T-cell (primary cell): ENCODE measurements at places on chromosomes 7 and 10. TPM values are rescaled to one million over a fixed set of nuclear protein-coding genes. Genes with fewer than 3 reads are reported as not detected.

RBM33 gene
- 180 TPM for total RNA-seq

DNA sequence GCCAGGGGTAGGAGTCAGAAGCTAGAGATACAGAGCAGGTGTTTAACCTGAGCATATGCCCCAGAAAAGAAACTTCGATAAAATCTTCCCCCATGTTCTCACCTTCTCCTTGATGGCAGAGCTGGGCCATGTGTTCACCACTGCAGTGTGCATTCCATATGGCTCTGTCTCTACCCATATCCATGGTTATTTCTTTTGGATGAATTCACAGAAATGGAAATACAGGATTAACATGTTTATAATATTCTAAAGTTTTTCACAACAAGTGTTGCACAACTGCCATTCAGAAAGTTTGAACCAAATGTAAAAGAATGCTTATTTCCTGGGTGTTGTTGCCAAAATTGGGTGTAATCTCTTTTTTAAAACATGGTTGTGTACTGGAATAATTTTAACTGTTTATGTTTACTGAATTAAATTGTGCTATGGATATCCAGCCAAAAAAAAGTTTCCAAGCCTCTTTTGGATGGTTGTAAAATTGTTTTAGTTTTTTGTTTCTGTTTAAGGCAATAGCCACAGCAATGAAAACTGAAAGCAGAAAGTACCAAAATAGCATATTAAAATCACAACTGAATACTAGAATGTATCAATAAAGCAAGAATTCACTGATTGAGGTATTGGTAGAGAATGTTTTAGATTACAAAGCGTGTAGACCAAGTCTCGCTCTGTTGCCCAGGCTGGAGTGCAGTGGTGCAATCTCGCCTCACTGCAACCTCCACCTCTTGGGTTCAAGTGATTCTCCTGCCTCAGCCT, 19.9 kb upstream of the CCNY start:
- DNase-seq: no peak

DNA sequence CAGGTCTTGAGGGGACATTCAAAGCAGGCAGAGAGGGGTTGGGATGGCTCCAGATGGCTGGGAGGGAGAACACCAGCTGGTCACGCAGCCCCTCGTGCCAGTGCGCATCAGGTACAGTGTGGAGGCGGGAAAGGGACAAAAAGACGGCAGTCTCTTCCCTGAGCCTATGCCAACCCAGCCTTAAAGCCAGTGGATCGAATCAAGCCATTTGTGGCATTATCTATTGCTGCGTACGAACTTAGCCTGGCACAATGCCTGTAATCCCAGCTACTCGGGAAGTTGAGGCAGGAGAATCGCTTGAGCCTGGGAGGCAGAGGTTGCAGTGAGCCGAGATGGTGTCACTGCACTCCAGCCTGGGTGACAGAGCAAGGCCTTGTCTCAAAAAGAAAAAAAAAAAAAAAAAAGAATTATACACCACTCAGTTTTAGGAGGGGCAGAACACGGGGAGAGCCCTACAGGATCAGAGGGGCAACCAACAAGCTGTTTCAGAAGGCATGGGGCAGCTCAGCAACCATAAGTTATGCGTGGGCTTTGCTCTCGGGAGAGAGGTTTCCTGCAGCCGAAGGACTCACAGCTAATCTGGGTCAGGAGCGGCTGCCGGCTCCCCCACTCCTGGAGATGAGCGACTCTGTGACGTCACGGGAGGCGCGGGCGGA, 356 bp upstream of the NDUFB2 start:
- no peak for DNase-seq

PRSS2 gene
- total RNA-seq: not detected

DNA sequence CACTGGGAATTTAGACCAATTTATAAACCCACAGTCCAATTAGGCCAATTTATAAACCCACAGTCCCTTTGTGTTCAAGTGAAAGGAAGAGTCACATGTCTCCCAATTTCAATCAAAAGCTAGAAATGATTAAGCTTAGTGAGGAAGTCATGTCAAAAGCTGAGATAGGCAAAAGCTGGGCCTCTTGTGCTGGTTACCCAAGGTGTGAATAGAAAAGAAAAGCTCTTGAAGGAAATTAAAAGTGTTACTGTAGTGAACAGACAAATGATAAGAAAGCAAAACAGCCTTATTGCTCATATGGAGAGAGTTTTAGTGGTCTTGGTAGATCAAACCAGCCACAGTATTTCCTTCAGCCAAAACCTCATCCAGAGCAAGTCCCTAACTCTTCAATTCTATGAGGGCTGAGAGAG, 245.0 kb downstream of the HDAC9 start:
- DNase-seq: no peak

DNA sequence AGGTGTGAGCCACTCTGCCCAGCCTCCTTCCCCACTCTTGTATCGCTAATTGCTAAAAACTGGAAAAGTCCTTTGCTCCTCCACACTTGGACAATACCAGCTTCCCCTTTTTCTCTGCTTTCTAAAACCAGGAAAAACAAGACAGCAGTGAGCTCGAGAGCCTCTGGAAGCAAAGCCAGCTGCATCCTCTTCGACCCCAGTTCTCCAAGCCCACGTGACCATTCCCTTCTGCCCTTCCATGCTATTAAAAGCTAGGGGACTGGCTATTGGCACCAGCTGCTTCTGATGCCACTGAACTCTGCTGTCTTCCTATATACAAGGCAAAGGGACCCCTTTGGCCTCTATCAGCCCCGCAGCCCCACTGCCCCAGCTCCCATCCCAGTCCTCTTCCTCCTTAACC, 92.2 kb downstream of the SPDYE5 start:
- DNase-seq: no peak

C10orf71 gene
- not detected for total RNA-seq

LEP gene
- total RNA-seq: not detected

DNA sequence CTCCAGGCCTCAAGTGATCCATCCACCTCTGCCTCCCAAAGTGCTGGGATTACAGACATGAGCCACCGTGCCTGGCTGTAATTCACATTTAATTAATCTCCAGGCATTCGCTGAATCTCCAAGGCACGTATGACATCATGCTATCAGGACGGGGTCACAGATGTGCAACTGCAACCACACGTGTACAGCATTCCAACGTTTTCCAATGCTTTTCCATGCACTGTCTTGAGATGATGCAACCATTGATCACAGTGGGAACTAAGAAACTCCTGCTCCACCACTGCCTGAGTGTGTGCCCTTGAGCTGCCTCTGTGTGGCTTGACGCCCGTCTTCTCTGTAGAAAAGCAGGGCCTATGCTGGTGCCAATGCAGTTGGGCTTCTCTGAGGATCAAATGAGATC, 119.8 kb upstream of the LYZL2 start:
- no peak for DNase-seq

HYAL4 gene
- not detected for total RNA-seq

HHEX gene
- total RNA-seq: 3.6 TPM

GRCh38 chr7:1269336-1269890, 36.7 kb downstream of the UNCX start:
- DNase-seq: no peak

DNA sequence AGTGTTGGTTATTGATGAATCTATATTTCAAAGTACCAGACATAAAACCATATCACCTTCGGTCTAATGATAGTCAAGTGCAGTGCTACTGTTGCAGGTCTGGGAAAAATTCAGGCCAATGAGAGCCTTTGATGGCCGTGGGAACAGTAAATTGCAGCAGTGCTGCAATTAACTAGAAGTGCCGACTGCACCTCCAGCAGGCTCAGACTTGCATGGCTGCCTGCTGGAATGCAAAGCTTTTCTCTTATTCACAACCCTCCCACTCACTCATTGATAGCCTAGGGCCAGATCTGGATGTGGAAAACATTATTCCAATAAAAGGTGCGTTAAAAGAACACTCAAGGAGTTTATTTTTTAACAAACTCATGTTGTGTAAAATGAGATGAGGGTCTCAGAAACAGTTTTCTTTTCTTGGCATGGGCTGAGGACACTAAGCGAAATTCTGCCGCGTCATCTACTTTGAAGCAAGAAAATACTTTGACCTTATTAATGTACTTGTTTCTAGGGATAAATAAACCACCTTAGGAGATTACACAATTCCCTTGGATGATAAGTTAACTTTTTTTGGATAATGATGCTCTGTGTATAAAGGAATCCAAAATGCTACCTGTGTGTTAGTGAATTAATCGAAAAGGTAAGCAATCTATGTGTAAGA, 17.1 kb downstream of the PLXDC2 start:
- DNase-seq: no peak

DNA sequence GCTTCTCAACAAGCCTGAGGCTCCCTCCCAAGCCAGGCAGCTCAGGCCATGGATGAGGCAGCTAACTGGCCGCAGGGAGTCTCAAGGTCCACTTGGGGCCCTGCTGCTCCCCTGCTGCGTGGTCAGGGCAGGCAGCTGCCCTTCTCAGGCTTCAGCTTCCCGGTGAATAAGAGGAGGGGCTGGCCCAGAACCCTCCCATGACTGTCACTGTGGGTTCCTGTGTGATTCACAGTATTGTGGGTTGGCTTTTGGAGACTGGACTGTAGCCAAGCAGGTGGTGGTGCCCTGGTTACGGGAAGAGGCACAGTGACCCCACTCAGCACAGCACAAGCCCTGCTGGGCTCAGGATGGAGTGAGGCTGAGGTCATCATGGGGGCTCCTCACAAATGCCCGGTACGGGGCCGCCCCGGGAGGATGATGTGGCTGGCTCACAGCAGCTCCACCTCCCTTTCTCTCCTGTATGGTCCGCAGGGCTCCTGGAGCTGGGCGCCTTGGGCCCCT, 189.8 kb downstream of the HECW1 start:
- no peak for DNase-seq

MSMB gene
- total RNA-seq: not detected

TEX36 gene
- total RNA-seq: not detected
